AG09319 (cell line): ENCODE measurements at places on chromosomes 3 and 15.

GRCh38 chr3:126495786-126496185 lies 20.1 kb upstream of the ZXDC start:
- DNase-seq = no peak

DNA sequence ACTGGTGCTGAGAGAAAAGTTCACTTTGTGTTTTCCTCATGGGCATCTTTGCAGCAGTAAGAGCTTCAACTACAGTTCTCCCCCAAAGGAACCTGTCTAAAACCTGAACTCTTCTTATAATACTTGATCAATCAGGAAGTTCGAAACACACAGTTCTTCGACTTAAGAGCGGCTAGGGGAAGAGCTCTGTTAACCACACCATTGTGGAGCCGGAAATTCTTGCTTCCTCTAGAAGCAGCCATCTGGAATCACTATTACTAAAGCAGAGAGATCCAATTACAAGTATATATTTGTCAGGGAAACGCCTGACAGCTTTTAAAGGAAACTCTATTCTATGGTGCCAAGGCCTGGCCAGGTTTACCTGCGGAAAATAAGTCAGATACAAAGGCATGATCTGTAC lies 337.3 kb upstream of the CBLB start:
- peak; percentile 8 for DNase-seq

DNA sequence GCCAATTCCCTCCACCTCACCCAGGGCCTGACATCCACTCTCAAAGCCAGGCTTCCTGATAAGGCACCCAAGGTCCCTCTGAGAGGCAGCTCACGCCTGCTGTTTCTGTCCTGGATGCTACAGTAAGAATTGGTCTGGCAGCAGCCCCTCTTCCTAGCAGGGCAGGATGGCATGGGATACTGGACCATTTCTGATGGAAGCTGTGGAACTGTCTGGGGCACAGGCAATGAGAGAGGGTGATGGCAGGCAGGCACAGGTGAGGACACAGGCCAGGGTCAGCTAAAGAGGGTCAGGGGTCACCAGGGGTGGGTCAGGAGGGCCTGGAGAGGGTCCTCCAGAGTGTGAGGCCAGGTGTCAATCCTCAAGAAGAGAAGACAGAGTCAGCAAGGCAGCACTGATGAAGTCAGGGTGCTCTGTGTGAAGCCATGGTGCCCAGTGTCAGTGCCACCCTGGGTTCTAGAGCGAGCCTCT lies 41.9 kb upstream of the SLC41A3 start:
- no peak for DNase-seq

GRCh38 chr3:30986551-30986950 lies 92.1 kb upstream of the GADL1 start:
- no peak for DNase-seq

DNA sequence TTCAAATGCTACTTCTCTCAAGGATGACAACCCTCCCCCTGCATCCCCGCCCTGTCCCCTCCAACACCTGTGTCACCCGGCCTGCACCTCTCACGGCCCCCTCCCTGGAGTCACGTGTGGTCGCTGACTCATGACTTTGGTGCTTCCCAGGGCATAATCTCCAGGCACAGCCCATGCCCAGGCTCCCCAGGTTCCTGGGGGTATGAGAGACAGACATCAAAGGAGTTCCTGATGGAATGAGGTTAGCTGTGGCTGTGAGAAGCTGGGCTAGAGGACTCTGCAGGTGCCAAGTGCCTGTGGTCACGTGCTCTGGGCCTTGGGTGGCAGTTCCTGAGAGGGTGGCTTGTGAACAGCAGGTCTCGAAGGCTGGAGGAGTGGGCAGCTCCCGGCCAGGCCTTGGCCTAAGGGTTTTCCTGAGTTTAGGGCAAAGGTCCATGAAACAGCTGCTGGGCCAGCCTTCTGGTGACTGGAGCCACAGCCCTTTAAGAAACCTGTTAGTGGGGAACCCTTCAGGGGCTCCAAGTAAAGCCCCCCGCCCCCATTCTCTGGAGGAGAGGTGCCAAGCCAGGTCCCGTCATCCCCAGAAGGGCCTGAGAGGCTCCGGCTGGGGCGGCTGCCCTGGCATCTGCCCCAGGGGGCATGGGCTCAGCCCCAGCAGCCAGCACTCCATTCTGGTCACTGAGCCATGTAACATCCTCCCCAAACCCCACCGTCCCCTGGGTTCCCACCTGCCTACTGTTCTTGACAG lies 230.0 kb downstream of the XXYLT1 start:
- no peak for DNase-seq

- no peak for DNase-seq
These were observed 34.2 kb upstream of the B3GNT5 start for GRCh38 chr3:183218826-183219225.

DNA sequence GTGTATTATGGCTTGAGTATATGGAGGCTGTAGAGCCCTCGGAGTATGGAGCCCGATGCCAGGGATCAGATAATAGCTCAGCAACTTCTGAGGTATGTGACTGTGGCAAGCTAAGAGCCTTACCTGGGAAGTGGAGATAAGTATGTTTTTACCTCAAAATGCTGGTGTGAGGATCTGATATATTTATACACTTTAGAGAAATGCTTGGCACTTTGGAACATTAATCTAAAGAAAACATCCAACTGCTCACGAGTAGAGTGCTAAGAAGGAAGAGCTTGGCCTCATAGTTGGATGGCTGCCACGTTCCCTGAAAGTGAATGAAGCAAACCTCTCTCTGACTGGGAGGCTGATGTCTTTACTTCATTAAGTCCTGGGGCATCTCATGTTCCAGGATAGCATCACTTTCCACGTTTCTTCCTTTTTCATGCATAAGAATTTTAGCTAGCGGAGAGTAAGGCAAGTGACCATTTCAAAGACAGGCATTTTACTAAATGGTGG lies 58.9 kb upstream of the GOLGA8J start:
- DNase-seq = no peak

DNA sequence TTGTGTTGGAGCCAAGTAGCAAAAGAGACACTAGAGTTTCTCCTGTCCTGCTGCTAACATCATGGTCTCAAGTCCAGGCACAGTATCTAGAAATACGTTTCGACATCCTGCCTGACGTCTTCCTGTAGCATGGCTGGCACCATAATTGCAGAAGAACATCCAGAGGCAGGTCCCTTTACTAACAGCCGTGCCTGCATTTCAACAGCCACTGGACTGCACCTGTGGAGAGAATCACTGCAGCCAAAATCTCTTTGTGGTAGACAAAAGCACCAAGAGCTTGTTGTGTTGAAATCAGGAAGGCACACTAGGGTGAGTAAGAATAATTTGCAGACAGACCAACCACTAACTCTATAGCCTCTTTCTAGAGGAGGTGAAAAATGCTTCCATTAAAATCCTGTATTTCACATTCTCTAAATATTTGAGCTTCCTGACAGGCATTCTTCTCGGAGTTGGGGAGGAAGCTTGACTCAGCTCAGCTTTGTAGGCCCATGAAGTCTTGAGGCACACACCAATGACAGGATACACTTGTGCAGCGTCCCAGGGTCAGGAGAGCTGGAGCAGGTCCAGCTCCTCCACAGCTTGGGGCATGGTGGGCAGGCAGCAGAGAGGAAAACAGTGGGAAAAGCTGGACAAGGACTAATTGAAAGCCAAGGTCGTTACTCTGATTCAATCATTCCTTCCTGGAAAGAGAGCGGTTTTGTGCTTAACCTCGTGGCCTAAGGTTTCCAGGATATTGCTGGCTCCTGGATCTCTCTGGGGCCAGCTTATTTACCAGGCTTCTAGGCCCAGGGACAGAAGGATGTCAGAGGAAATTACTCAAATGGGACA lies 244.9 kb downstream of the FAM43A start:
- DNase-seq = no peak

GRCh38 chr3:195800240-195800639 lies 11.5 kb downstream of the MUC4 start:
- DNase-seq = no peak

DNA sequence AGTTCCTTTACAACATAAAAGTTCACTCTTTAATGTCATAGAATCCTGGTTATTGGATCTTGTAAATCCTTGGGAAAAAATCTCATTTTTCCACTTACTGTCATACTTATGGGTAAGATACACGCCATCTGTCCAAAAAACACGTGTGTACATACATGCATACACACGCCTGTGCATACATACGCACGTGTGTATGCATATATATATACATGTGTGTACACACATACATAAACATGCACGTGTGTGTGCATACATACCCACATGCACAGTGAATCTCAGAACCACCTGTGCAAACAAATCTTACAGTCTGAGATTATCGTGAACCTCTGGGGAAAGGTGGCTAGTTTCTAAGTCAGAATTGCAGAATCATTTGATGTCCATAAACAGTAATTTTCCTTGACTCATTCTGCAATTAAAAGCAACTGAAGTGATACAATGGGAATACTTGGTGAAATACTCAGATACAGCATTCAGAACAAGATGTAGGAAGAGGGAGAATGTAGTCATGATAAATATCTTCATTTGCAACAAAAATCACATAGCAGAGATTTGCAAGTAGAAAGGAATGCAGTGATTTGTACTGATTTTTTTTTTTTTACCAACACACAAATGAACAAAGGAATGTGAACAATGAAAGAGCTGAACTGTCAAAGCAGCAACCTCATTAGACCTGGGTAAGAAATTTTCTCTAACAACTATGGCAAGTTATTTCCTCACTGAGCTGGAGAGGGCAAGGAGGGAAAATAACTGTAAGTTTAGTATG lies 160.6 kb upstream of the POU1F1 start:
- no peak for DNase-seq

GRCh38 chr3:62415312-62415801 lies 42.0 kb upstream of the FEZF2 start:
- no peak for DNase-seq

GRCh38 chr3:30469133-30469532 lies 137.3 kb upstream of the TGFBR2 start:
- DNase-seq = no peak

GRCh38 chr3:59326246-59327024 lies 276.6 kb upstream of the CFAP20DC start:
- no peak for DNase-seq

DNA sequence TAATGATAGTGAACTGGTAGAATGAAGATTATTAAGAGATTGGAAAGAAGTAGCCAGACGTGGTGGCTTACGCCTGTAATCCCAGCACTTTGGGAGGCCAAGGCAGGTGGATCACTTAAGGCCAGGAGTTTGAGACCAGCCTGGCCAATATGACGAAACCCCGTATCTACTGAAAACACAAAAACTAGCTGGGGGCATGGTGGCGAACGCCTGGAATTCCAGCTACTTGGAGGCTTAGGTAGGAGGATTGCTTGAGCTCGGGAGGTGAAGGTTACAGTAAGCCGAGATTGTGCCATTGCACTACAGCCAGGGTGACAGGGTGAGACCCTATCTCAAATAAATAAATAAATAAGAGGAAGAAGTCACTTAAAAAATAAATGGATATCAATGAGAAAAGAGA lies 14.0 kb downstream of the USP8 start:
- DNase-seq = no peak

DNA sequence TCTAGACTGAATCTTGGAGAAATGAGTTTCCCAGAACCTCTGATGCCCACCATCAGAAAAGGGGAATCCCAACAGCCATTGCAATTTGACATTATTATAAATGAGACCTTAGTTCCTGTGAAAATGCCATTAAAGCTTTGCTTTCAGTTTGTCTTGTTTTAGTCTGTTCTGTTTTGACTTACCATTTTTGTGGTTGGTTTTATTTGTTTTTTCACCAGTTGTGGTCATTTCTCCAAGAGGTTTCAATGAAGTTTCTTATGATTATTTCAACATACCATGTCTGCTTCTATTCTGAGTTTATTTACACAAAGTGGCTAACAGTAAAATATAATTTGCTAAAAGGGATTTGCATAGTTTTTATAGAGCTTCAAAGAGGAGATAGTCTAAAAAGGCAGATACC lies 175.0 kb upstream of the MCTP2 start:
- DNase-seq = no peak

DNA sequence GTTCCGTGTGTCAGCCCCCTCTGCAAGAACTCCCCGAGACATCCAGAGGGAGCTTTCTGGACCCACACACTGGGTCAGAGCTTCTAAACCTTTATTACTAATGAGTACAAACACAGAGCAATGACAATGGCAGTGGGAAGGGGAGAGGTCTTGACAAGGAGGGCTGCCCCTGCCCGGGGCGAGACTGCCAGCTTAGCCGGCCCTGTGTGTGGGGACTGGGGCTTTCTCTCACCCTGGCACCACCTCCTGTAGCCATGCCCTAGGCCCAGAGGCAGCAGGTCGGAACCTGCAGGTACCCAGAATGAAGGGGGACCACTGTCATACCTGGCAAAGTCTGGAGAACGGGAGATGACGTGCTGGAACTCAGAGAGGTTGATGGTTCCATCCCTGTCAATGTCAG lies 3.1 kb downstream of the CIB1 start:
- no peak for DNase-seq
